ENCODE measurements at places on chromosomes 1 and 21. TPM values are rescaled to one million over a fixed set of nuclear protein-coding genes. Genes with fewer than 3 reads are reported as not detected.

KCNT2 gene
- 7.3 TPM for total RNA-seq

ADAMTS5 gene
- total RNA-seq = 12.6 TPM

RGS13 gene
- total RNA-seq = not detected

PADI1 gene
- 0.43 TPM for total RNA-seq

TRIM67 gene
- total RNA-seq = not detected

PPM1J gene
- 1.3 TPM for total RNA-seq

OR2T27 gene
- total RNA-seq = not detected

KCND3 gene
- total RNA-seq = 1.3 TPM

H3-3A gene
- 107 TPM for total RNA-seq

G0S2 gene
- total RNA-seq = 4.8 TPM

CRYAA gene
- not detected for total RNA-seq

Measured in fibroblast of villous mesenchyme (primary cell).